ENCODE measurements at places on chromosomes 5 and 9.

DNA sequence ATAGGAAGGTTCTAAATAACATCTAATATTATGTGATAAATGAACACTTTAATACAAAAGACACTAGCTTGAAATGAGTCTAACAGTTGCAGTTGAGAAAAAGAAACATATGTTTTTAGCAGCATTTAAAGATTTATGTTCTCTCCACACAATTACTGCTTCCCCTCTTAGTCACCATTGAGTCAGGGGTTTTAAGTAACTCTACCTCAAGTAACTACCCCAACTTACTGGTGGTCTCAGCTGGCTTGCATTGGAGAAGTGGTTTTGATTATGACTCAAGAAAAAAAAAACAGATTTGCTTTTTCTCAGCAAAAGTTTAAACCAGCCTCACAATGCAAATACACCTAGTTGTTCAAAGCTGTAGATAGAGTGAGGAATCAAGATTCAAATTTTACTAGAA lies 1216.5 kb upstream of the CDH9 start:
- DNase-seq, result no peak

DNA sequence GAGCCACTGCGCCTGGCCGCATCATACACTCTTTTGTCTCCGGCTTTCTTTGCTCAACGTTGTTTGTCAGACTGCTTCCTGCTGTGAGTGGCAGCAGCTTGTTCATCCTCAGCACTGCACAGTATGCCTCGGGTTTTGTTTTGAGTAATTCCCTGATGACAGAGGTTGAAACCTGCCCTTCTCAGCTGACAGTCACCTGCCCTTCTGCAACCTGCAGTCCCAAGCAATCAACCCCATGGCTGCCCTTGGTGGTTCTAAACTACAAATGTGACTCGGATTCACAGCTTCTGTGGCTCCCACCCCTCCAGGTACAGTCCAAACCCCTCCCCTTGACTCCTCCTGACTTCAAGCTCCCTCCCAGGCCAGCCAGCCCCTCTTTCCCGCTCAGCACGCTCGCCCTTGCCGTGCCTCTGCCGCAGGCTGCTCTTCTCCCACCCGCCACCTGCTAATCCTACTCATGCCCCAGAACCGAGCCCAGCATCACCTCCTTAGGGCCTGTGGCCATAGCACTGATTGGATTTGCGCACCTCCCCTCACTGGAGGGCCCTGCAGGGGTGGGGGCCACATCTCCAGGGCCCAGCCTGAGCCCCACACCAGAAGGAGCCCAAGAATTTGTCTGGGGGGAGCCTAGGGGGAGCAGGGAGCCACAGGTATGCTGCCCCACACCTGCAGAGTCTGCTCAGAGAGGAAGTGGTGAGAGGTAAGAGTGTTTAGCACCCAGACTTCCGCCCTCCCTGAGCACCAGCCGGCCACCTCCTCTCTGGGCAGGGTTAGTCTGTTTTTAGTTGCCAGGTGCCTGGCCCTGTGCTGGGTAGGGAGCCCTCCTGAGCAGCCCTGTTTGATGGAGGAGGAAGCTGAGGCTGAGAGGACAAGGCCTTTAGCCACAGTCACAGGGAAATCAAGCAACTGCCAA lies 10.1 kb downstream of the EEIG1 start:
- DNase-seq, result no peak

- DNase-seq, result peak; percentile 70
Observed at GRCh38 chr9:119368681-119369581, at the start of gene BRINP1. Gene BRINP1 (minus strand): TSS chr9:119369435. CDS start chr9:119313355, 56,080 bp downstream.

- no peak for DNase-seq
Observed at GRCh38 chr9:14309403-14309802, 4.5 kb downstream of the NFIB start.

GRCh38 chr5:175728885-175729828 lies 71.3 kb downstream of the HRH2 start:
- DNase-seq, result no peak

DNA sequence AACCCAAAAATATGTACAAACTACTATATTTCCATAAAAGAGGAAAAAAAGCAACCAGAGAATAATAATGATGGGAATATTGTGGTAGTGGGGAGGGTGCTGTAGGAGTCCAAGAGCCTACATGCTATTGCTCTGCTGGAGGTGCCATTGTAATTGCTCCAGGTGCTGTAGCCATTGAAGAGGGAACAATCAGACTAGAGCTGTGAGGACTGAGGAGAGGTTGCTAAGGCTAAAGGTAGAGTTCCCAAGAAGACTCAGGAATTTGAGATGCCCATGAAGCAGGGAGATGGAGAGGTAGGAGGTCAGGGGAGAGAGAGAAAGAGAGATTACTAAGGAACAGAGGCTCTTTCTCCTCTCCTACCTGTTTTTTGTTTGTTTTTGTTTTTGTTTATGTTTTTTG lies 394.0 kb downstream of the DMRTA1 start:
- no peak for DNase-seq

- no peak for DNase-seq
Observed at GRCh38 chr9:22079873-22080341, 70.8 kb upstream of the CDKN2B start.

- DNase-seq, result no peak
Observed at GRCh38 chr5:138636398-138636944, 61.3 kb upstream of the HSPA9 start.

DNA sequence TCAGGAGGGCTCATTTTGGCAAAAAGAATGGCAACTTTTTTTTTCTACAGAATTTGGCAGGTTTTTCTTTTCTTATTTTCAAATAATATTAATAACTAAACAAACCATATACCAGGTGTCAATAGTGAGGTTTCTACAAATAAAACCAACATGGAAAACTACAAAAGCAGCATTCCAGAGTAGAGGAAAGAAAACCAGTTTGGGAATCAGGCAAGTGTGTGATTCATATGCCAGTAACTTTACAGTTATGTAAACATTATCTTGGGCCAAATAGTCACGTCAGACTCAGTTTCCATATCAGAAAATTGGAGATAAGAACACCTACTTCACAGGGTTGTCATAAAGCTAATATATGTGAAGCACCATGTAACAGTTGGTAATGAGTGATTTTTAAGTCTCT lies 51.7 kb downstream of the FBXW11 start:
- DNase-seq, result no peak

DNA sequence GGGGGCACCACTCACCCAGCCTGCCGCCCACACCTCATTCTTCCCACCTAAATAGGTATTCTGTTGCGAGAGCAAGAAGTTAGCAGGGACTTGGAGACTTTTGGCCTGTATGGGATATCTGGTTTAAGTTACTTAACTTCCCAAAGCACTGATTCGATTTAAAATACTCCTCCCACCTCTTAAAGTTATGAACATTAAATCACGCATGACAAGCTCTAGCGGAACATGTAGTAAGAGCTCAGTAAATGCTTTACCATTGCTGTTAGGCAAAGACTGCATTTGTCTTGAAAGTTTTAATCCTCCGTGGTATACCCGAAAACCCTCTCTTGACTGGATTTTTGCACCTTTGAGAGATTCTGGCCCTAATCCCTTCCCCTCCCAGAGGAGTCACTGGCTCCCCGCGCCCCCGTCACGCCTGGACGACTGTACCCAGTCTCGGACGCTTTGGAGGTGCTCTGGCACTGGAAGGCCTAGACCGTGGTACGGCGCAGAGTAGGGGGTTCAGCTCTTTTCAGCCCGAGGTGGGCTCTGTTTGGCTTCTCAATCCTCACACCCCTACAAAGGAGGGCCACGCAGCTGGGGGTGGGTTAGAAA lies 4.4 kb downstream of the GDNF start:
- DNase-seq, result no peak

DNA sequence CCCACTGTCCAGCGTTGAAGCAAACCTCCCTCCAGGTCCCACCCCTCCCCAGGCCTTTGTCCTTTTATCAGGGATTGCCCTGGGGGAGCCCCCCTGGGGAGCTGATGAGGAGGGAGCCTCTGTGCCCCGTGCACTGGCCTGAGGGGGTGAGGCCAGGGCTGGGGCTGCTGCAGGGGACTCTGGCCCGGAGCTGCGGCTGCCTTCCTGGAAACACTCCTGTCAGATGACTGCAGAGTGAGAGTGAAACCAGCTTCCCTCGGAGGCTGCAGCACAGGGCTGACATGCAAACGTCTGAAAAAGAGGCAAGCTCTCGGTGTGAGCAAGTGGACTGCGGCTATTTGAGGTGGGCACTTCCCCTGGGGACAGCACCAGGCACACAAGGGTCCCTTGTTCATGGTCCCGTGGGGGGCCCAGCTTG lies 4.6 kb upstream of the TRAF2 start:
- DNase-seq, result no peak

DNA sequence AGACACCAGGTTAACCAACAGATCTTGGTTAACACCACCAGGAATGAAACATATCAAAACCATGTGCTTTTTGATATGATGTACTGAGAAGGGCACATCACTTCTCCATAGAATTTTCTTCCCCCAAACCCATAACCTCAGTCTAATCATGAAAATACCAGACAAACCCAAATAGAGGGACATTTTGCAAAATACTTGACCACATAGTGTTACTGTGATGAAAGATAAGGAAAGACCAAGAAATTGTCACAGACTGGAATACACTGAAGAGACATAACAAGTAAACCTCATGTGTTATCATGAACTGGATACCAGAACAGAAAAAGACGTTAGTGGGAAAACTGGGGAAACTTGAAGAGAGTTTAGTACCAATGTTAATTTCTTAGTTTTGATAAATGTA lies 74.9 kb upstream of the VCAN start:
- DNase-seq, result no peak

DNA sequence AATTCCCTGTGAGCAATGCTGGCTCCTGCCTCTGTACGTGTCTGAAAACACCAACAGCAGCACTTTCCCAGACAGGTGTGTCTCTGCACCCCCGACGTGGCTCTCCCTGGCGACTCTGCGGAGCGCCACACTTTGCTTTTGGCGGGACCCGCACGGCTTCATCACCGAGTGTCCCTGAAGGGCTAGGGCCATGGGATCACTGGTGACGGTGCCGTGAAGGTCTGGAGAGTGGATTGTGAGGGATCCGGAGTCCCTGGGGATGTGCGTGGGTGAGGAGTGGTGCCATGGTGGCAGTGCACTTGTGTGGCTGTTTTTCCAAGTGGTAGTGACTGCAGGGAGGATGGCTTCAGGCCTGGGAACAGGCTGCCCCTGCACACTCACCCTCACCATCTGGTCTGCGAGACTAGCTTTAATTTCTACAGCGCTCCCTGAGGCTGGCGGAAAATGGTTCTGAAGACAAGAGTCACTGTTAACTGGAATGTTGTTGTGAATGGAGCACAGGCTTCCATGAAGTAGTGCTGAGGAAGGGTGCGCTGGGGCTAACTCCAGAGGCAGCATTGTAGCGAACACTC lies 3.2 kb downstream of the NKD2 start:
- no peak for DNase-seq

GRCh38 chr5:10401498-10401897 lies 40.2 kb upstream of the ROPN1L start:
- DNase-seq, result no peak

DNA sequence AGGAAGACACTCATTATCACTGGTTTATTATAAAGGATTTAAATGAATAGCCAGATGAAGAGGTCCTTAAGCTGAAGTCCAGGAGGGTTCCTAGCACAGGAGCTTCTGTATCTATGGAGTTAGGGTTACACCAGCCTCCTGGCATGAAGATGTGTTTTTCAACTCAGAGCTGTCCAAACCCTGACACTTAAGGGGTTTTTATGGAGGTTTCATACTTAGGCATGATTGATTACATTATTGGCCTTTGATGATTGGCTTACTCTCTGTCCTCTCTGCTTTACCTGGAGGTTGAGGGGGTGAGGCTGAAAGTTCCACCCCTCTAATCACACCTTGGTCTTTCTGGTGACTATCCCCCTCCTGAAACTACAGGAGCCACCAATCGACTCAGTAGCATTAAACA lies 84.9 kb upstream of the ZNF169 start:
- DNase-seq, result no peak

DNA sequence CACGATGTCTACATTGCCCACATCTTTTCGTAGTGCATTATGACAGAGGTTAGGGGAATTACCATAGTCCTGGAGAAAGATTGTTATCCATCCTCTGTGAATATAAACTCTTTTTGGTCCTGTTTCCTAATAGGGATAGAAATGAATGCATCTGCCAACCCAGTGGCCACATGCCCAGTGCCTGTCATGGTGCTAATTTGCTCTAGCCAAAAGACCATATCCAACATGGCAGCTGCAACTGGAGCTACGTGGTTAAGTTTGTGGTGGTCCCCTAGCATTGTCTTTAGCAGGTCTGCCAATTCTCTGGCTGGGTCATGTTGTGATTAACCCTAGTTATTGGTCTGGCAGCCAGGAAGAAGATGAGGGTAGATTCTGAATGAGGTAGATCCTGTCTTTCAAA lies 87.5 kb downstream of the FGF18 start:
- DNase-seq, result no peak

GRCh38 chr5:112885001-112885400 lies 23.9 kb downstream of the SRP19 start:
- no peak for DNase-seq

GRCh38 chr5:1134478-1134877 lies 22.6 kb upstream of the SLC12A7 start:
- no peak for DNase-seq

DNA sequence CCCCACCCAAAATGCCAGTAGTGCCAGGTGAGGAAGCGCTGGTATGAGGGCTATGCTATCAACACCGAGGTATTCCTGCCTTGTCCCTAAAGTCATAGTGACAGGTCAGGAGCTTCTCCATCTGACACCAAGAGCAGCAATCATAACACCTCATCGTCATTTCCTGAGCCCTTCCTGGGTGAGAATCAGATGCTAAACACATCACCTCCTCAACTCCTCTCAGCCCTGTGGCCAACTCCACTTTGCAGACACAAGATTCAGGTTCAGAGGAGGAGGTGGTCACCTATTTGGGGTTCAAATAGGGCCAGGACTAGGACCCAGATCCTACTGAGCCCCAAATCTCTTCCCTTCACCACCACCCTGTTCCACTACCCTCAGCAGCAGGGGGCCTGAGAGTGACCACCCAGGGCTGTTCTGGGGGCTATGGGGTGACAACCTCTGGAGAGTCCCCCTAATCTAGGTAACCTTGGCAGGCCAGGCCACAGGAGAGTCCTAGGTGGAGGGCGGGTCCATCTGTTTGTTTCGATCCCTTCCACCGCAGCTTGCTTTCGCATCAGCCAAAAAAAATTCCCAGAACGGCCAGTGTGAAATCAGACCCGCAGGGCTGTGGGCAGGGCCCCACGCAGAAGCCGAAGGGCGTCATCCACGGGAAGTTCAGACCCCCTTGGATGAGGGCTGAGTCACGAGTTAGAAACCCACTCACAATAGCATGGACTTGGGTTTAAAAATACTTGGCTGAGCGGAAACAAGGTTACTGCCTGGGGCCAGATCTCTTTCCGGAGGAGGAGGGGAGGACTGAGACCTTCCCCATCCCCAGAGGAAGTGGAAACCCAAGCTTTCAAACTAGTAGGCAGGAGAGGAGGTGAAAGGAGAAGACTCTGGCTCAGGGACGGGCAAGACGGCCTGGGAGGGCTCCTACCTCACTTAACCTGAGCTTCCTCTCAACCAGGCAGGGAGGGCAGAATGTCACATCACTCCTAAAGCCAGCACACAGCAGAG lies 8.7 kb downstream of the STK10 start:
- DNase-seq, result no peak

GRCh38 chr9:125889476-125890419 lies 142.6 kb downstream of the PBX3 start:
- peak; percentile 64 for DNase-seq

Data from left forelimb (tissue), 1 donor.